Adipocyte (in vitro differentiated cells): ENCODE measurements at places on chromosomes 11 and 22.
A peak's percentile ranks its signal among the peaks of the same experiment; 100 is the strongest.

DNA sequence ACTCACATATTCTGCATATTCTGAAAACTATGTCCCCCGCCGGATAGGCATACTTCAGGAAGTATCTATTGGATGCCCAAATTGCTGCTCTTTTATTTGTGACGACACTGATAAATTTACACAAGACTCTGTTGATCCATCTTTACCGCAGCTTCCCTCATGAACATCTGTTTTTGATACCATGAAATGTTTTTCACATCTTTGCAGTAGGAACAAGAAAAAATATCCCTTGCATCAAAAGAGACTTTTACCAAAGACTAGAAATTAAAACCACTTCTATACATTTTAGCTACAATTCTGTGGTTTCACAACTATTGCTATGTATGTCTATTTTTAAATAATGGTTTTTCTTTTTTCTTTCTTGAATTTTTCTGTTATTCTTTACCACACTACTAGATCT is 15.3 kb downstream of the POU2AF2 start:
- DNase-seq: peak; percentile 53

- DNase-seq: no peak
Observed at GRCh38 chr11:114098927-114099326, 39.4 kb downstream of the ZBTB16 start.

- DNase-seq: no peak
Observed at GRCh38 chr11:128604723-128605122, 17.4 kb upstream of the ETS1 start.

- DNase-seq: no peak
Observed at GRCh38 chr11:65866509-65867283, 5.9 kb downstream of the EFEMP2 start.
